ENCODE measurements at places on chromosomes 2 and 18. TPM values are rescaled to one million over a fixed set of nuclear protein-coding genes. Genes with fewer than 3 reads are reported as not detected.

- DNase-seq = no peak
Measured at GRCh38 chr2:58860586-58860985, 619.5 kb upstream of the FANCL start.

- no peak for DNase-seq
Measured at GRCh38 chr2:73904952-73905351, 12.1 kb downstream of the ACTG2 start.

DNA sequence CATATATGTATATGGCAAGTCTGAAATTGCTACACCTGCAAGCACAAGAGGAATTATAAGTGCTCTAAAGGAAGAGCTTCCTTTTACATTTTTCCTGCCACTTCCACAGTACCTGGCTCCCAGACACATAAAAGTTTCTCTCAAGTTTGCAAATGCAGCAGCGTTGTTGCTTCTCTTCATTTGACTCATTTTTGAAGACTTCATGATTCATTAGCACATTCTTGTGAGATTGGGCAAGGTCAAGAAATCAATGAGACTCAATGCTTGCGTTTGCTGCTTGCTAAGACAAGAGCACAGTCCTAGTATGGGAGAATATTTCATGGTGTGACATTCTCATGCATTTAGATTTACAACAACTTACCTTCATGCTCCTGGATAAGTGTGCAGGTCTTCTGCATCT, 42.6 kb upstream of the PDCL3 start:
- no peak for DNase-seq

DNA sequence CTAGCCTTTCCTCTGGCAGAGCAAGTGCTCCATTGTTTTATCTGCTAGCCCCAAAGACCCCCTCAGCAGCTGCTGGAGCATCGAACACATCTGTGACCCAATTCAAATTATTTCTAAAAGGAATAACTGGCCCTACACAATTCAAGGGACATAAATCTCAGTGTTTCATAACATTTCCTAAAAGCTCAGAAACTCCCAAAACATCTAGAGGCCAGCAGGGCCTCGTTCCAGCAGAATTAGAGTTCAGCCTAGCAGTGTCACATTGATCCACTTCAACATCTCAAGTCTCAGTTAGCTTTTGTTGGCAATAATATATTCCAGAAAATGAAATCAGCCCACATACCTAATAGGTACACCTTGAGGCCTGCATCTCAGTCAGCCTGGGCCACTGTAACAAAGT, 179.1 kb downstream of the ETAA1 start:
- DNase-seq = no peak

The PRPF40A gene
- total RNA-seq = 94.1 TPM

The SPR gene
- total RNA-seq = 33.6 TPM
